ENCODE measurements at places on chromosomes 12 and 14.

- DNase-seq, result no peak
These were observed 986.1 kb upstream of the FLRT2 start for GRCh38 chr14:84543859-84544258.

DNA sequence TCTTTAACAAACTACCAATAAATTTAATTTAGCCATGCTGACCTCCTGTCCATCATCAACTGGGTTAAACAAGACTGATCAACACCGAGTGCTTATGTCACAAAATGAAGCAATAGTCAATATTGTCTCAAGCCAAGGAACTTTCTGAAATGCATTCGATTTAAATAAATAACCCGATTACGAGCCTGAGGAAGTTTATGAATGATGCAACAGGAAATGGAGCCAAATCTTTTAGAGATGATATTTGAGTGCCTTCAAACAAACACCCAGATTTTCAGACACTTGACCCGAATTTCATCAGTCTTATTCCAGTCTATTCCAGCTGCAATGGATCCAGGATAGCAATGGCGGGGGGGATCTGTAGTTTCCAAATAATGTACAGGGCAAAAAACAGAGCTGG lies 27.9 kb downstream of the FAR2 start:
- DNase-seq, result peak; percentile 43

DNA sequence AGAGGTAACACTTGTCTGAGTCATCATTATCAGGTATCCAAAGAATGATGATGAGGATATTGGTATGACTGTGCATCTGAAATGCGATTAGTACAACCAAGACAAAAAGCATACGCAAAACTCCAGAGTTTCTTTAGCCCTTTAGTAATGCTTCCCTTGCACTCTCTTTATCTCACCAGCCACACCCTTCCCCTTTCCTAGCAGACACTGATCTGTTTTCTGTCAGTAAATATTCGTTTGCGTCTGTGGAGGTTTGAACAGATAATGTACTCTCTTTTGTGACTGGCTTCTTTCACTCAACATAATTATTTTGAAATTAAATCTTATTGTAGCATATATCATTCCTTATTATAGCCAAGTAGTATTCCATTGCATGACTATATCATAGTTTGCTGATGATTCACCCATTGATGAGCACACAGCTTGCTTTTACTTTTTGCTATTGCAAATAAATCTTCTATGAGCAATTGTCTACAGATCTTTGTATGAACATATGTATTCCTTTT lies 775.7 kb downstream of the SLC6A15 start:
- no peak for DNase-seq

GRCh38 chr12:24045816-24046257 lies 96.4 kb upstream of the SOX5 start:
- no peak for DNase-seq

- no peak for DNase-seq
These were observed 647.1 kb downstream of the VRK1 start for GRCh38 chr14:97444248-97444647.

- DNase-seq, result no peak
These were observed 33.7 kb upstream of the EML1 start for GRCh38 chr14:99759546-99759925.

DNA sequence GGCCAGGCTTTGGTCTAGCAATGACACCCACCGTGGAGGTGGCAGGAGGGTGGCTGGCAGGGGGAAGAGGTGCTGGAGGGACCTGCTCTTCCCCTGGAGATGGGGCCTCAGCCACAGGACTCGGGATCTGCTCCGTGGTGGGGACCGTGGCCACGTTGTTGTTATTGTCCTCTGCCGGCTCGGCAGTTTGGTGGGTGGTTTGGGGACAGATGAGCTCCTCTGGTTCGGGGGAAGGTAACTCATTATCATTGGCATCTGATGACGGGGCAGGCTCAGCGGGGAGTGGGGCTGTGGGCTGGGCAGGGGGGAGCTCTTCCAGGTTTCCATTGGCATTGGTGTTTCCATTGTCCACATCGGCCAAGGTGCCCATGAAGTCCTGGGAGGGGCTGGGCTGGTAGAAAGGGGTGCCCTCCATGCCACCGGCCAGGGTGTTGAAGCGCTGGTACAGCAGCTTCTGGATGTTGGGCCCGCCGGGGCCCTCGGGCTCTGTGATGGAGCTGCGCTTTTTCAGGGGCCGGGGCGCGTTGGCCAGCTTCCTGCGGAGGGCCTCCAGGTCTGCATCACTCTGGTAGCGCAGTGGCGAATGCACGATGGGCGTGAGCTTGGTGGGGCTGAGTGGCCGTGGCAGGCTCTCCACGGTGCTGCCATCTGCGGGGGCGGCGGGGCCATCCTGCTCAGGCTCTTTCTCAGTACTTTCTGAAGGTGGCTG lies 24.3 kb downstream of the ZFYVE21 start:
- DNase-seq, result no peak

DNA sequence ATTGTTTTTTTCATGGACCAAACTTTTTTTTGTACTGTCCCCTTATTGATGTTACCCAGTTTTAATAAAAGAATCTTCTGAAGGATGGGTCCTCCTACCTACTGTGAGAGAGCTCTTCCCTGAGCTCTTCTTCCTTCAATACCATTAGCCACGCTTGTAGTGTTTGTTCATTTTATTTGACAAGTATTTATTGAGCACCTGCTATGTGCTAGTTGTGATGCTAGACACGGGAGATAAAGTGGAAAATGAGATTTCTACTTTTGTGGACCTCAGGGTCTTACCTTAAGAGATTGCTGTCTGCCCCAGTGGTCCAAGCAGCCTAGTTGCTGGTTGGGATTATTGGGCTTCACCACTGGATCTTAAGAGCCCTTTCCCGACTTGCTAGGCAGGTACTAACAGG lies 3.2 kb upstream of the GPD1 start:
- DNase-seq, result no peak

DNA sequence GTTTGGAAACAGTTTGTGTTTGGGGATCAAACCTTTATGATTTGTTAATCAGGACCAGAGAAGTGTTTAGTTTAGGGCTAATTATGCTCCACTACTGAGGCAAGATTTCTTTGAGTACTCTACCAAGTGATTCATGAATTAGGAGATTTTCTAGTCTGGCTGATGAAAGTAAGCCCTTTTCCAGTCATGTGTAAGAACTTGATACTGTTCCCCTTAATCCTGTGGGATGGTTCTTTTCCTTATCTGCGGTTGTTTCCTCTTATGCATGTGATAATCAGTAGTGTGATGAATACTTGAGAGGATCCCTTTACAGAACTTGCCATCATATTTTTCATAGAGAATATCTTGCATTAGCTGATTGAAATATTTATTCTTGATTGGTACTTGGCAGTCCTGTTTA lies 42.1 kb downstream of the DYRK2 start:
- DNase-seq, result no peak

GRCh38 chr14:23600806-23601205 lies 22.2 kb upstream of the JPH4 start:
- DNase-seq, result no peak
